Stimulated activated CD8-positive, alpha-beta memory T cell treated with anti-CD3 and anti-CD28 coated beads, Interleukin-4, amount 100 ng/mL, for 1 hour (primary cell): ENCODE measurements at places on chromosomes 1 and 21.

- DNase-seq: no peak
Observed at GRCh38 chr1:170634293-170634692, 29.6 kb upstream of the PRRX1 start.

DNA sequence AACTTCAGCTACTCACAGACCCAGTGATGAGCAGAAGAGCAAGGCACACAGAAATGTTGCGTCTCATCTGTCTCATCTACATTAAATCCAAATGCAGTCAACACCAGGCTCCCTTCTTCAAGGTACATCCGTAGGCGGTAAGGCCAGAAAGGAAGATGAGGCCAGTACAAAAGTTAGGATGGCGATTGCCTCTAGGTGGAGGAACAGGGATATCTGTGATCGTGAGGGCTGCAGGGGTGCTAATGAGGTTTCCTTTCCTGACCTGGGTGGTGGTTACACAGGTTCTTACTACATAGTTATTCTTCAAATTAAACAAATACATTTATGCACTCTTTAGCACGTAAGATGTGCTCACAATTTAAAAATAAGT, 1.4 kb upstream of the MYBPH start:
- DNase-seq: no peak

GRCh38 chr1:47865881-47866535, 131.2 kb downstream of the TRABD2B start:
- no peak for DNase-seq

DNA sequence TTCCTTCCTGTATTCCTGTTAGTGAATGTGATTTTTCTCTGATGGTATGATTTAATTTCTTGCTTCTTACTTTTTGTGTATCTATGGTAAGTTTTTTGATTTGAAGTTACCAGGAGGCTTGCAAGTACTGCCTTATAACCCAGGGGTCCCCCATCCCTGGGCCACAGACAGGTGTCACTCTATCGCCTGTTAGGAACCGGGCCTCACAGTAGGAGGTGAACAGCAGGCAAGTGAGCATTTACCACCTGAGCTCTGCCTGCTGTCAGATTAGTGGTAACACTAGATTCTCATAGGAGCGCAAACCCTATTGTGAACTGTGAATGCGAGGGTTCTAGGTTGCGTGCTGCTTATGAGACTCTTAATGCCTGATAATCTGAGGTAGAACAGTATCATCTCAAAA, 143.3 kb downstream of the RPS6KC1 start:
- DNase-seq: no peak

DNA sequence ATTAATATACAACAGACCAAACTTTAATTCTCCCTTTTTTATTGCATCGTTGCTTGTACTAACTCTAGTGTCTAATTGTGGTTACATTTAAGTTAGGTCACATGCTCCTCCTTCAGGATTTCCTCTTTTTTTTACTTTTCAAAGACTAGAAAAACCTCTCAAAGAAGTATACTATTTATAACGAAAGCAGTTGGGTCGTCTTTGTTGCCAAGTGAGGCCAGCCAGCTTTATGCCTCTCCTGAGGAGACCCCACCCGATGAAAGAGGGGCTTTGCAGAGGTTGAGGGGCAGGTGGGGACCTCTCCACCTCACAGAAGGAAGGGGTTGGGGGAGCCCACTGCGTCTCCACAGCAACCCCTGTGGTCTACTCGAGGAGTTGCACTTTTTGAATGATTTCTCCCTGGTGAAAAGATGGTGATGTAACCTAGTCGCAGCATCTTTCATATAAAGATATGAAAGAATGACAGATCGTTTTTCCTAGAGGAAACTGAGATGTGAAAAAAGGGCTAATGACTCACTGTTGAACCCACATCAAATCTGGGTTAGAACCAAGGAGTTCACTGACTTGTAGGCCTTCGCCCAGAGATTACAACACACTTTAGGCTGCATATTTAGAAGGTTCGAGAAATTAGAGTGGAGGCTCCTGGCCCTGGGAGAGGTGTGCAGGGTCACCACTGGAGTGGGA, 6.4 kb downstream of the TGFB2 start:
- DNase-seq: no peak

DNA sequence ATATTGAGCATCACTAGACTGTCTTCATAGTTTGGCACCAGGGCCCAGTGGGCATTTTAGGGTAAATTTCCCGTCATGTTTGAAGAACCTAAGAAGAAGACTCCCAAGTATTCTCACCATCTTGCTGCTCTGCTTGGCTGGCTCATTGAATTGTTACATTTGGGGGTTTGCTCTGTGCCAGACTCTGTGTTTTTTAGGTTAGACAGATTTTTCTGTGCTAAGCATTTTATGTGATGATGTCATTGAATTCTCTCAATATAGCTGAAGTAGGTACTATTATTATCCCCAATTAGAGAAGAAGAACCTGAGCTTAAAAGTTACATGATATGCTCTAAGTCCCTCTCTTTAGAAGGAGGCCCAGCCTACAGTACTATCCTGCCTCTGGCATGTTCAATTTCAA, 28.0 kb upstream of the DNASE2B start:
- DNase-seq: no peak

- DNase-seq: no peak
Observed at GRCh38 chr1:26015358-26015757, 6.2 kb upstream of the EXTL1 start.

GRCh38 chr1:59521456-59521855, 224.6 kb downstream of the FGGY start:
- DNase-seq: no peak

GRCh38 chr21:44024887-44025353, 12.8 kb downstream of the TRAPPC10 start:
- DNase-seq: no peak

DNA sequence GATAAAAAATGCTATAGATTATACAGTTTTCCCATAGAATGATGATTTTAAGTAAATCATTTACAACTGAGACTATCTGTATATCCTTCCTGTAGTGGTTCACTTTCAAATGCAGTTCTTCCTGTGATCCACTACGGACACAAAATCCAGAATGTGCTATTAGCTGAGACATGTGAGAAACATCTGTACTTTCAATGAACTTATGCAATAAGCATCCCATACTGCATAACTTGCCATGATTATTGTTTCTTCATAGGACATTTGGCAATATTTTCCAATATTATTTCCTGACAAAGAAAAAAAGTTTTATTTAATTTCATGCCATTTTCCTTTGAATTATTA, 83.5 kb upstream of the PRDX6 start:
- no peak for DNase-seq

DNA sequence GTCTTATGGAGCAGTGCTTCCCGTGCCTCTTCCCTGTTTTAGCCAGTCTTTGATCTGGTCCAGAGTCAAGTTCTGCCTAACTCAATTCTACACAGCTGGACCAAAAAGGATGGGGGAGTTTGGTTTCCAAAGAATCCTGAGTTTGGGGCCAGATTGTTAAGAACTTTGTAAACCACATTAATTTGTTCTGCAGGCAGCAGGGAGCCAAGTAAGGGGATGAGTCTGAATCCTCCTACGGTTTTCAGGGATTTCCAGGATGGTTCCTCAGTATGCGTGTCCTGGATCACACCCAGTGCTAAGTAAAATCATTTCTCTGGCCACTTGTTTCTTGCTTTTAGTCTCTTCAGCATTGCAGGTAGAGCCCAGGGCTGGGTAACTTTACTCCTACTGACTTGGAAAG, 26.1 kb upstream of the GJA5 start:
- DNase-seq: no peak

- DNase-seq: no peak
Observed at GRCh38 chr1:41560496-41560895, 76.0 kb upstream of the EDN2 start.

- DNase-seq: no peak
Observed at GRCh38 chr1:115476616-115477015, 138.6 kb upstream of the NGF start.

- no peak for DNase-seq
Observed at GRCh38 chr1:235776396-235776795, 90.3 kb downstream of the LYST start.

GRCh38 chr1:235017719-235018118, 110.9 kb downstream of the TOMM20 start:
- no peak for DNase-seq

DNA sequence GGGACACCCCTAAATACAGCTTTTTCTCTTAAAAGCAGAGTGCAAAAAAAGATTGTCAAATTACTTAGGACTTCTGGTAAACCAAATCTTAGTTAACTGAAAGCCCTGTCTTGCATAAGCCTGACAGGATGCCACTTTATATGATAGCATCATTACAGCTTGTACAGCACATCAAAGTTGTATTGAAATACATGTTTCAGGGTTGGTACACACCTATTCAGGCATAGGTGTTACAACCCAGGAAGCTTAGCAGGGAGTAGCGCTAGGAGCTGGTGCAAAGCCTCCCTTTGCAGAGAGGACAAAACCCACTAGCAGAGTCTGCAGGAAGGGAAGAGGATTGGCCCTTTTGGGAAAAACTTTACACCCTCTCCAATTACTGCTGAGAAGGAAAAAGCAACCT, 258.9 kb upstream of the SGIP1 start:
- no peak for DNase-seq

DNA sequence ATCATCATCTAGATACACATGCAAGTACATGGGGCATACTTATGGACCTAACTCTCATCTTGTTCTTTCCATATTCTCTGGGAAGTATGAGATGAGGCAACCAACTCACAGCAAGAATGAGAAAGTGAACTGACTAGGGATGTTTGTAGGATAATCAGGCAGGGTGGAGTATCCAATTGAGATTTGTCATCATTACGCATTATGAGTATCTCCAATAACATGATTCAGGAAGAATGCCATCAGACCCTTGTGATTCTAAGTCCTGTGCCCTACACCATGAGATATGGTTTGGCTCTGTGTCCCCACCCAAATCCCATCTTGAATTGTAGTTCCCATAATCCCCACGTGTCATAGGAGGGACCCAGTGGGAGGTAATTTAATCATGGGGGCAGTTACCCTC, 154.0 kb downstream of the SLC30A10 start:
- no peak for DNase-seq

GRCh38 chr1:219555031-219555692, 57.7 kb downstream of the ZC3H11B start:
- DNase-seq: no peak

DNA sequence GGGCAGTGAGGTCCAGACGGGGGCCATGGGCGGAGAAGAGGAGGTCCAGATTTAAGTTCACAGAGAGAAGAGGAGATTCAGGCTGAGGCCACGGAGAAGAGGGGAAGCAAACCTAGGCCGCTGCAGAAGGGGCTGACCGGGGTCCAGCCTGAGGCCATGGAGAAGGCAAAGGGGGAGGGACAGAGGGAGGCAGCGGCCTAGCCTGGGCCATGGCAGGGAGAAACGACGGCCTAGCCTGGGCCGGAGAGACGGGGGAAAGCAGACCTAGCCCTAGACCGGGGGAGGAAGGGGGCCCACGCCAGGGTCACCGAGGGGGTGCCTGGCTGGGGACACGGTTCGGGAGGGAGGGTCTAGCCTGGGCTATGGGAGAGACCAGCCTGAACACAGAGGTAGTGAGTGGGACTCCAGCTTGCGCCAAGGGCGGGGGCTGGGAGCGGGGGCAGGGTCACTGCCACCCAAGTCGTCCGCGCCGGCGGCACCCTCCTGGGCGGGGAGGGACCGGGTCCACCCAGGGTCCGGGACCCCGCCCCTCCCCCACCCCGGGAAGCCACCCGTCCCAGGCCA, 459 bp downstream of the CAPZB start:
- DNase-seq: no peak

DNA sequence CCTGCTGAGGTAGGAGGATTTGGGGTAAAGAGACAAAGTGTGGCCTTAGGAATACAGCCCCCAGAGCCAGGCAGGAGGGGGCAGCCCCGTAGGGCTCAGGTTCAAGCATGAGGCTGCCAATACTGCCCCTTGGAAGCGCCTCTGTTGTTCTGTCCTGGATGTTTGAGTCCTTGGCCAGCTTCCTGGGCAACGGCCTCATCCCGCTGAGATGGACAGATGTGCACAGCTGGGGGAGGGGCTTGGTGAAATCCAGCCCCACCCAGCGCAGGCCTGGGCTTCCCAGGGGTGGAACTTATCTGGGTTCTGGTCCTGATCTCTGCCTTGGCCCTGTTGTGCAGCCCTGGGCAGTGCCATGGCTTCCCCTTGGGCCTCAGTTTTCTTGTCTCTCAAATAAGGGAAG, 34.8 kb upstream of the MAN1C1 start:
- no peak for DNase-seq

DNA sequence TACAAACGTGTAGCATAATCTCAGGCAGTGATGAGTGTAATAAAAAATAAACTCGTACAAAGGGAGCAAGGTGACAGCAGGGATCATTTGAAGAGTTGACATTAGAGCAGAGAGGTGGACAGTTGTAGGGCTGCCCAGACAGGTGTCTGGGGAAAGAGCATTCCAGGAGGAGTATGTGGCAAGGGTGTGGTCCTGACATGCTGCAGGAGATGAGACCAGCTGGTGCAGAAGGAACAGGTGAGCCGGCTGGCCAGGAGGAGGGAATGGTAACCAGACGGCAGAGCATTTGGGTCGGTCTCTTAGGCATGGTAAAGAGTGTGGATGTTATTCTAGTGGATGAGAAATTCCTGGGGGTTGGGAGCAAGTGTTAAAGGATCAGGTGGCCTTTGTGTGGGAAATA, 306.3 kb downstream of the LMX1A start:
- DNase-seq: no peak

- no peak for DNase-seq
Observed at GRCh38 chr1:211155040-211155439, 21.1 kb upstream of the KCNH1 start.

GRCh38 chr21:36705679-36706481, 7.0 kb downstream of the SIM2 start:
- DNase-seq: no peak

GRCh38 chr1:246711548-246712003, 12.6 kb upstream of the SCCPDH start:
- DNase-seq: no peak

DNA sequence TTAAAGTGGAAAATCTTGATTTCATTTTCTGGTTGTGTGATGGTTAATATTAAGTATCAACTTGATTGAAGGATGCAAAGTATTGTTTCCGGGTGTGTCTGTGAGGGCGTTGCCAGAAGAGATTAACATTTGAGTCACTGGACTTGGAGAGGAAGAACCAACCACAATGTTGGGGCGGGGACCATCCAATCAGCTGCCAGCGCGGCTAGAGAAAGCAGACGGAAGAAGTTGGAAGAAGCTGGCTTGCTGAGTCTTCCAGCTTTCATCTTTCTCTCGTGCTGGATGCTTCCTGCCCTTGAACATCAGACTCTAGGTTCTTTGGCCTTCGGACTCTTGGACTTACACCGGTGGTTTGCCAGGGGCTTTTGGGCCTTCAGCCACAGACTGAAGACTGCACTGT, 832.6 kb upstream of the TMPRSS15 start:
- DNase-seq: no peak

DNA sequence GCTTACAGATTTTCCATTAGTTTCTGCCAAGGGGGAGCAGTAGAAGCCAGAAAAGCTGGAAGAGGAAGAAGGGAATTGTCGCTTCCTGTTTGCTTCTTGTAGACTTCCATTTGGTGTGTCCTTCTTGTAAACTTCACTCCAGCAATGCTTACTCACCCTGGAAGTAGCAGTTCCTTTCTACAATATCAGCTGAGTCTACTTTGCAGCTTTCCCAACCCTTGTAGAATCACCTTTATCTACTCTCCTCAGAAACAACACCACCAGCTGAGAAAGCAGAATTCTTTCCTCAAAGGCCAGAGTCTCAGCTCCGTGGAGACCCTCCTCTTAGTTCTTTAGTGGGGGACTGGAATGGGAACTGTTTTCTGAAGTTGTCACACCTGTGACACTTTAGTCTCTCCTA, 1136.7 kb upstream of the TMPRSS15 start:
- no peak for DNase-seq
